ENCODE measurements at places on chromosomes 5 and 9.
A peak's percentile ranks its signal among the peaks of the same experiment; 100 is the strongest.

DNA sequence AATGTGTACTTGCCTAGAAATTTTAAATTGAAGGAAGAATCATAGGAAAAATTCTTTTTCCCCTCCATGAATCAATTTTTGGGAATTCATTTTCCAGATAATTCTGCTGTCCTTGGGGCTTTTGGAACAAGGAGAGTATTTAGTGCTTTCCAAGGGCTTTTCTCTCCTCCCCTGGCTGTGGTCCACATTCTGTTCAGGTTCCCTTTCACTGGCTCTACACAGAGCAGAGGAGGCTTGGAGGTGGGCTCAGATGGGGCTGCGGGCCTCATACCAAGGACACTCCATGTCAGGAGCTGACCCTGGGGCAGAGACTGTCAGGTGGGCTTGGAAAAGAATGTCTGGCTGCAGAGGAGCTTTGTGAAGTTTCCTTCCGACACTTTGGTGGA, 128.1 kb downstream of the GADD45G start:
- DNase-seq, result no peak

GRCh38 chr9:100309992-100310391, 42.8 kb downstream of the TEX10 start:
- DNase-seq, result no peak

DNA sequence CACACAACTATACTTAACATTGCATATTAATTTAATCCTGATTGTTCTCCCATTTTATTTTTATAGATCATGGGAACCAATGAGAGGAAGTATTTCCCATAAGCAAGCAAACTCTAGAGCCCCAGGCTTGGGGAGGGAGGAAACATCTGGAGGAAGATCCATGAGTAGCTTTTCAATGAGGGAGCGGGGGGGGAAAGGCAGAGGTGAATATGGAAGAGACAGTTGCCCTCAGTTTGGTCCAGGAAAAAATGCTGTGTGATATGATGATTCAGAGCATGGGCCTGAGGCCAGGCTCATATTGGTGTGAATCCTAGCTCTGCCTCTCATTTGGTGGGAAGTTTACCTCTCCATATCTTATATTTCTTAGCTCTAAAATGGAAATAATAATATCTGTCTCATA, 42.2 kb upstream of the ALDOB start:
- DNase-seq, result no peak

DNA sequence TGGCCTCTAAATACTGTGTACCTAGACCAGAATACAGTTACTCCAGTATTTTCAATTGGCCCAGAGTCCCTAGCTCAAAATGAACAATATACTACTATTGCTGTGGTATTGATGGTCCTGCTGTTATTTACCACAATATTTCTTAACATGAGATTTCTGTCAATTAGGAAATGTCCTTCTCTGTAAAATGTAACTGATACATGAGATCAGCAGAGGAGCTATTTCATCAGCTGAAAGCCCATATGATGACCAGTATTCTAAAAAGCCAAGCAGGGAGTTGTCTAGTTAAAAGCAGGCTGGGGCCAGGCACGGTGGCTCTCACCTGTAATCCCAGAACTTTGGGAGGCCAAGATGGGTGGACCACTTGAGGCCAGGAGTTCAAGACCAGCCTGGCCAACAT, 187.7 kb upstream of the PTGER4 start:
- peak; percentile 95 for DNase-seq

DNA sequence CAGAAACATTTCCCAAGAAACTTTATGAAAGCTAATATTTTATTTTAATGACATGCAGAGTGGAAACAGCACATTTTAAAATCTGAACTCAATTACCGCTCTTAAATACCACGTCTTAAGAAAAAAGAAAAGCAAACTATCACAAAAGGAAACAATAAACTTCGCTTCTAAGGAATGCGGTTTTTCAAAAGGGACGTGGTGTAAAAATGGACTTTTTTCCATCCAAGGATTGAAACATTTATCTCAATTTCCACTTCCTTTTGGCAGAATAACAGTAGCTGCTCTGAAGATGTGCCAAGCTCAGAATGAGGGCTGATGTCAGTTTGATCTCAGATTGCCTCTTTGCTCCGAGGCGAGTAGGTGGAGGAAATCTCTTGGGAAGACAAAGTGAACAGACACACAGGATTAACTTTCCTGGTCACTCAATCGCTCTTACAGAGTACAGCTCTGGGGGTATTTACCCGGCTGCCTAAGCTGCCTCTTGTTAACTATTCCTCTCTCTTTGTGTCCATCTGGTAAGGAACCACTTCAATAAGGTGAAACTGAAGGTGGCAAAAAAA, 158.5 kb downstream of the TRPM6 start:
- DNase-seq, result no peak
